ENCODE measurements at places on chromosomes 2 and 18.

DNA sequence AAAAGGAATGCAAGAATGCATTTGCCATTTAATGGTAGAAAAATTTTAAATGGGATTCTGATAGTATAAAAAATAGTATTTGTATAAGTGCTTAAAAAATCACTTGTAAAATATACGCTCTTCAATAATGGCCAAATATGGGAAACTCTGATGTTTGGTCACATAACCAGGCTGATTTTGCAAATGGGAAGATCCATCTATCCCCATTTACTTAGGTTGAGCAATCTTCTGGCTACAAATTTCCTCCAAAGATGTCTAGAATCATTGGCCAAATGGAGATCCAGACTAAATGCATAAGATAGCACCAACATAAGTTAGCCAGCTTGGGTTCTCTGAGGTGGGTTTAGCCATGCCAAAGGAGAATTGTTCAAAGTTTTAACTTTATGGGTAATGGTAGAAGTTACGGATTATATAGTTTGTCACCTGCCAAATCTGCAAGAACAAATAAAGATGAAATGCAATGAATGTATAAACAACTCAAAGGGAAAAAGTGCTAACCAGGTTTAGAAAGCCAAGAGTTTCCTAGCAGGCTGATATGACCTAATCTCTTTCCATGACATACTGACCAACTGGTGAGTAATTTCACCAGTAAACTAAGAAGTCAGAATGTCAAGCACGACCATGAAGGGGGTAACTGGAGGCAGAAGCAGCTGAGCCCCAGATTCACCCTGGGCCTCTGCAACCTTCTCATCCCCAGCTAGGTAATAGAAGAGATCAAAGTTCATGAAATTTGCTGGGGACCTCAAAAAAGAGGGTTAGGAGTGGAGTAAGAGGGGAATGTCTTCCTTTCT is 10.0 kb downstream of the RHOB start:
- DNase-seq = no peak

- DNase-seq = peak; percentile 14
Measured at GRCh38 chr2:70959851-70960832, 18.3 kb upstream of the ANKRD53 start.

GRCh38 chr2:34099377-34099776 is 500.3 kb upstream of the FAM98A start:
- DNase-seq = no peak

DNA sequence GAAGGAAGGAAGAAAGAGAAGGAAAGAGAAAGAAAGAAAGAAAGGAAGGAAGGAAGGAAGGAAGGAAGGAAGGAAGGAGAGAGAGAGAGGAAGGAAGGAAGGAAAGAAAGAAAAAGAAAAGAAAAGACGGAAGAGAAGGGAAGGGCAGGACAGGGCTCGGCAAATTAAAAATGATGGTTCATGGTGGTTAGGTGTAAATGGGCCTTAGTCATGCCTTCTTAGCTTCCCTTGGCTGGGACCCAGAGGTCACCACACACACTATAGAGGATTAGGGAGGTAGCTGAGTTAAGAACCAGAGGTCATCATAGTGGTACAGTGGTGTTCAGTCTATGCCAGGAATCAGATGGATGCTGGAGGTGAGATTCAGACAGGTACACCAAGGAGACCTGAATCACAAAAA is 9.3 kb upstream of the ATL2 start:
- DNase-seq = no peak

DNA sequence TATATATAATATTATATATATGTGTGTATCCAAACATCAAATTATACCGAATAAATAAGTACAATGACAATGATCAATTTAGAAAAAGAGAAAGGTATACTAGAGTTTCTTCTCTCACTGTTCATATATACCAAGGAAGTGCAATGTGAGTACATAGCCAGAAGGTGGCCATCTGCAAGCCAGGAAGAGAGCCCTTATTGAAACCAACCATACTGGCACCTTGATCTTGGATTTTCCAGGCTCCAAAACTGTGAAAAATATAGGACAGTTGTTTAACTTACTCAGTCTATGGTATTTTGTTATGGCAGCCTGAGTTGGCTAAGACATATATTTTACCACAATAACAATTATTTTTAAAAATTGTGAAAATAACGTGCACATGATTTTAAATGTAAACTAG is 1490.2 kb upstream of the SLC39A10 start:
- DNase-seq = no peak

GRCh38 chr2:45291296-45291701 is 282.0 kb upstream of the SIX2 start:
- DNase-seq = no peak

DNA sequence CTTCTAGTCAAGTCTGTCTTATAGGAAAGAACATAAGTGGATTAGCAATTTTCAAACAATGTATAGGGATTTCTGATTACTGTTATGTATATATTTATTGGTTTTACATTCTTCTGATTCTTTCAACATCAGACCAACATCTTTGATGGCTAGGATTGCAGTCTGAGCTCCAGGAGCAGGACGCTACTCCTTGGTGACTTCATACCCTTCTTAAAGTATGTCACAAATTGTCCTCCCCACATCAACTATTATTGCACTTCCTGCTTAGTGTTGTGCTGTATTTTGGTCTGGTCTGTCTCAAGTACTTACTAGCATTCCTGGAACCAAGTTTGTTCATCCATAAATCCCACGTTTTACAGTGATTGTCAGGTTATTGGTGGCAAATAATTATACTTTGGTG is 49.0 kb downstream of the MAP2 start:
- no peak for DNase-seq

GRCh38 chr2:105771836-105772235 is 27.1 kb downstream of the NCK2 start:
- DNase-seq = peak; percentile 13

GRCh38 chr2:224517963-224518362 is 67.2 kb downstream of the CUL3 start:
- no peak for DNase-seq

- DNase-seq = no peak
Measured at GRCh38 chr2:39140322-39140847, 19.5 kb upstream of the SOS1 start.

DNA sequence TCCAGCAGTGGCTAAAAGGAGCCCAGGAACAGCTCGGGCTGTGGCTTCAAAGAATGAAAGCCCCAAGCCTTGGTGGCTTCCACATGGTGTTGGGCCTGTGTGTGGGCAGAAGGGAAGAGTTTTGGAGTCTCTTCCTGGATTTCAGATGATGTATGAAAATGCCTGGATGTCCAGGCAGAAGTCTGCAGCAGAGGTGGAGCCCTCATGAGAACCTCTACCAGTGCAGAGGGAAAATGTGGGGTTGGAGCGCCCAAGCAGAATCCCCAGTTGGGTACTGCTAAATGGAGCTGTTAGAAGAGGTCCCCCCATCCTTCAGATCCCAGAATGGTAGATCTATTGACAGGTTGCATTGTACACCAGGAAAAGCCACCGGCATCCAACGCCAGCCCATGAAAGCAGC is 412.1 kb downstream of the TDRD15 start:
- no peak for DNase-seq

DNA sequence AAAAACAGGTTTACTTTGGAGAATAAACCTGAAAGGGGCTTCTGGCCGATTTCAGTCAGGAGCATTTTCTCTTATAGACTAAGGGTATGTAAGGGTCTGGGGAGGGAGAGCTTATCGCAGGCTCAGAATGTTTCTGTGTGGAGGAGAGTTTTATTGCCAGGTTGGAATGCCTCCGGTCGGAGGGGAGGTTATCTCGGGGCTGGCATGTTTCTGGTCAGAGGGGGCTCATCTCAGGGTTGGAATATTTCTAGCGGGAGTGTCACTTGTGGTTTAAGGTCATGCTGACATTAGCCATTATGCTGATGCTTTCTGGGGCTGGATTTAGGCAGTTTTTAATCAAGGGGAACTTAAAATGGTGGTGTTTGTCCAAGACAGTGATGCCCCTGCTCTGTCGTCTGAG is 333.6 kb downstream of the METTL4 start:
- DNase-seq = no peak

DNA sequence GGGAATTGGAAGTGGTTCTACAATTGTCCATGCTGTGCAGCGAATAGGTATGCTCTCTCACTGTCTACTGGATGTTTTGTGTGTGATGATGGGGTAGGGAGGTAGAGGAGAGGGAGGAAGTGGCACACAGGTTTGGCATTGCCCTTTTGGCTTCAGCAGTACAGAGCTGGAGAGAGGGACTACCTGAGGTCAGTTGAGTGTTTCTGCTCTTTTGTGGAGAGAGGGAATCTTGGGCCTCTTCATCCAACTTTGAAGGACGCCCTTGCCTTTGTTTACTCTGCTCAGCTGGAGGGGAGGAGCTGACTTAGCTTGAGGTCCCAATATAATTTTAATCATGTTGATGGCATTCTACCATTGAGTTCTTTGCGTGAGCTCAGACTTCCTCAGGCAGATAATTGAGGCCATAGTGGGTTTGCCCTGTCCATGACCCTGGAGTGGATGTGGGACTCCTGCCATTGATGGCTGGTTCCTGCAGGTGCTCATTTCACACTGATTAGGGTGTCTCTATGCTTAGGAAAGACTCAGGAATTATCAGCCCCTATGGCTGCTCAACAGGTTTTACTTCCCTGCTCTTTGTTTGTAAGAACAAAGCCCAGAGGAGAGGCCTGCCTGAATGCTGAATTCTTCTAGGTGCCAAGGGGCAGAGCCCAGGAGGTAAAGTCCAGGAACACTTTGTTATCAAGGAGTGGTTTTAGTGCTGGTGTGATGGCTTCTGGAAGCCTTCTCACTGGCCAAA is 7.2 kb downstream of the RPIA start:
- no peak for DNase-seq

DNA sequence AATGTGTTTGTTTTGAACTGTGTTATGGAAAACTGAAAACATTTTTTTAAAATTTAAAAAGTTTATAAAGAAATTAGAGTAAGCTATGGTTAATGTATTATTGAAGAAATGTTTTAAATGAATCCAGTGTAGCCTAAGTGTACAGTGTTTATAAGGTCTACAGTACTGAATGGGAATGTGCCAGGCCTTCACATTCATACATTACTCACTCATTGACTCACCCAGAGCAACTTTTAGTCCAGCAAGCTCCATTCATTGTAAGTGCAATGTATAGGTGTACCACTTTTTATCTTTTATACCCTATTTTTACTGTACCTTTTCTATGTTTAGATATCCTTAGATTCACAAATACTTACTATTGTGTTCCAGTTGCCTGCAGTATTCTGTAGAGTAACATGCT is 215.1 kb upstream of the THUMPD2 start:
- no peak for DNase-seq

All from activated T-cell treated with anti-CD3 and anti-CD28 coated beads, Interleukin-2, amount 50 U/mL, for 1 hour (primary cell).